ENCODE measurements at places on chromosomes 5 and 9.

DNA sequence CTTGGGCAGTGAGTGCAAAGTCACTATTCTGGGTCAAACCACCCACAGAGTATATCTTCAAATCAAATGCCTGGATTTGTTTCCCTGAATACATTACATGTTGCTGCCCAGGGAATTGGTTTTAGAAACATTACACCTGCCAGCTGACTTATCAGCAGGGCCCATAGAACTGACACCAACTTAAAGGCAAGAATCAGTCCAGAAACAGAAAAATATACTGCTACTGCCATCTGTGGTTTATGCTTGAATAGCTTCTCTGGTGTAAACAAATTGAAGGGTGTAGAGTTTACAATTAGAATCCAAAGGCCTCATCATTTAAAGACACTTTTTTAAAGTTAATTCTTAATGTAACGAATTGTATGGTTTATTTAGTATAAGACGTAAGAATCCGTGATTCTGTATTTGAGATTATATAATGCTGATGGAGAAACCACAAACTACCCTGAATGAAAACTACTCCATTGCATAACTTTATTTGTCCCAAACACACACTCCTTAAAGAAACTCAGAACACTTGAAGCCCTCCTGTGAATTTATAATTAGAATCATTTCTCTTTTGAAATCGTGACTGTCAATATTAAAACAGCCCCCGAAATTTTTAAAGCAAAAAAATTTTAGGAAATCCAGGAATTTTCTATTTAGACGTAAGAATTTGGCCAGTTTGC lies 6.2 kb downstream of the NR6A1 start:
- no peak for DNase-seq

- DNase-seq = no peak
Measured at GRCh38 chr9:119898316-119898715, 529.1 kb upstream of the BRINP1 start.

DNA sequence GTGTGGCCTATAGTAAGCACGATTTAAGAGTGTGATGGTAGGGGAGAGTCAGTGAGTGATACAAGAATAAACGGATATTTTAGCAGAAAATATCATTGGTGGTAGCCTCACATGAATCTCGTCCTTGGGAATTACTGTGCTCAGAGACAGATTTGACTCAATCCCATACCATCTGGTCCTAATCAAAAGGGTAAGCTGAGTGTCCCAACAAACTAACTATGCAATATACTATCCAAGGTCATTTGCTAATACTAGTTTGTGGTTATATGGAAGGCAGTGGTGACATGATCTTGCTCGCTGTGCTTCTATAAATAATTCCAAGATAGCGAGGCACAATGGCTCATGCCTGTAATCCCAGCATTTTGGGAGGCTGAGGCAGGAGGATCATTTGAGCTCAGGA lies 103.2 kb downstream of the TRPM6 start:
- DNase-seq = no peak

DNA sequence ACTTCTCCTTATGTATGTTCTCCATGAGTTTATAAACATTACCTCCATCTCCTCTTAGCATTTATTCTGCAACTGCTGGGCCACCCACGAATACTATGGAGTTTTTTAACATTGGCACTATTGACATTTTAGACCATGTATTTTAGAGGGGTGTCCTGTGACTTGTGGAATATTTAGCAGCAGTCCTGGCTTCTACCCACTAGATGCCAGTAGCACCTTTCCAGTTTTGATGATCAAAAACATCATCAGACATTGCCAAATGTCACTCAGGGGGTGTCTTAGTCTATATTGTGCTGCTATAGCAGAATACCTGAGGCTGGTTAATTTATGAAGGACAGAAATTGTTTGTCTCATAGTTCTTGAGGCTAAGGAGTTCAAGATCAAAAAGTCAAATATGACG lies 187.5 kb upstream of the RORB start:
- DNase-seq = no peak

DNA sequence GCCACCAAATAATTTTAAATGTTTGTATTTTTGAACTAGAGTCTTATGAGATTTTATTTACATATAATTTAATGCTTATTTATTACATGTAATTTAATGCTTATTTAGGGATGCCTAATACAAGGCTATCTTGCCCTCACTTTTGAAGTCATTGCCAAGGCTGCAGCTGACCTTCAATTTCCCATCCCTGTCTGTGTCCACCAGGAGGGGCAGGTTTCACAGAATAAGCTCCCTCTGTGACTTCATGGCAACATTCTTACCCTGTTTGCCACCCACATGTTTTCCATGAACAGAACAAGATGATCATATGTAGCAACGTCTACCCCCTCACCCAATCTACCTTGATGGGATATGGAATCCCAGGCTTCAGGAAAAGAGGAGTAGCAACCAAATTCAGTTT lies 27.0 kb downstream of the C5 start:
- DNase-seq = no peak

- DNase-seq = no peak
Measured at GRCh38 chr5:61346511-61346910, 14.5 kb downstream of the ZSWIM6 start.

- no peak for DNase-seq
Measured at GRCh38 chr9:7318920-7319319, 480.7 kb downstream of the DMAC1 start.

DNA sequence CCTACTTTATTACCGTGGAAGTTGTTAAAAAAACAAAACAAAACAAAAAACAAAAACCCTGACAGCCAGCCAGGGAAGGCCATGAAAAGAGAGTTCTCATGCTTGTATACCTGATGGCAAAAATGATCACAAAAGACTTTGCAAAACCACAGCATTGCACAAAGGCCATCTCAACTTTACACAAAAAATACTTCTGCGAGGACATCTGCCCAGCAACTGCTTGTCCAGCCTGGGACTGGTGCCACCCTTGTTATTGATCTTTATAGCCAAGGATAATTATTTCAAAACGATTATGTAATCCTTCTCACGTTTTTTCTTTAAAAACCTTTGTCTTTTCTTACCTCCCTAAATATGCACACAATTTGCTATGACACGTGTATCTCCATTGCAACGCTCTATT lies 42.2 kb upstream of the SLC28A3 start:
- DNase-seq = no peak

Measured in nucleus accumbens (tissue), 56 donors.